ENCODE measurements at places on chromosomes 4 and X. TPM values are rescaled to one million over a fixed set of nuclear protein-coding genes. Genes with fewer than 3 reads are reported as not detected.
A peak's percentile ranks its signal among the peaks of the same experiment; 100 is the strongest.

- DNase-seq, result no peak
Measured at GRCh38 chr4:165175879-165176278, 31.5 kb upstream of the KLHL2 start.

Gene SLC4A4
- total RNA-seq, result 36.8 TPM

Gene GAGE2A
- not detected for total RNA-seq

- DNase-seq, result no peak
Measured at GRCh38 chr4:115101675-115102074, 11.7 kb downstream of the NDST4 start.

- peak; percentile 57 for DNase-seq
Measured at GRCh38 chr4:26048378-26048882, 134.4 kb downstream of the SMIM20 start.

Gene SLC16A2
- total RNA-seq, result 6.8 TPM

- no peak for DNase-seq
Measured at GRCh38 chr4:126087101-126087500, 772.3 kb downstream of the FAT4 start.

Measured in ureter (tissue), 1 donor.